ENCODE measurements at places on chromosomes 5 and 9. TPM values are rescaled to one million over a fixed set of nuclear protein-coding genes. Genes with fewer than 3 reads are reported as not detected.

Gene TBCA
- 113 TPM for total RNA-seq

Gene ZCCHC9
- 23.3 TPM for total RNA-seq

GRCh38 chr5:1800472-1801221 lies 560 bp upstream of the NDUFS6 start:
- DNase-seq, result peak; percentile 70

Gene NIPAL4
- not detected for total RNA-seq

GRCh38 chr9:11915699-11916098 lies 777.5 kb upstream of the TYRP1 start:
- no peak for DNase-seq

Gene KCTD16
- total RNA-seq, result 3.6 TPM

DNA sequence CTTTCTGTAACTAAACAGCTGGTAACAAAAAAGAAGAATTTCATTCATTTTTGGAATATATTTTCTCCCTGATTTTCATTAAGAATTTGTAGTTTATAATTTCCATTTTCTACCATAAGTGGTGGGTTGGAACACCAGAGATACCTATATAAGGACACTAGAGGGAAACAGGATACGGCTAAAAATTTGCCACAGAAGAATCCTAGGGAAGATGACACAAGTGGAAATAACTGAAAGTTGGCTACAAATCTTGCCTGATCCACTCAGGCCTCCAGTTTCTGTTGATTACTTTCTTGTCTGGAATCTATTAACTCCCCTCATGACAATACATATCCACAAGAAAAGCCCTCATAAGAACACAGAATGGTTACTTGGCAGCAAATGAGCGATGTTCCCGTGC lies 46.8 kb downstream of the FREM1 start:
- no peak for DNase-seq

DNA sequence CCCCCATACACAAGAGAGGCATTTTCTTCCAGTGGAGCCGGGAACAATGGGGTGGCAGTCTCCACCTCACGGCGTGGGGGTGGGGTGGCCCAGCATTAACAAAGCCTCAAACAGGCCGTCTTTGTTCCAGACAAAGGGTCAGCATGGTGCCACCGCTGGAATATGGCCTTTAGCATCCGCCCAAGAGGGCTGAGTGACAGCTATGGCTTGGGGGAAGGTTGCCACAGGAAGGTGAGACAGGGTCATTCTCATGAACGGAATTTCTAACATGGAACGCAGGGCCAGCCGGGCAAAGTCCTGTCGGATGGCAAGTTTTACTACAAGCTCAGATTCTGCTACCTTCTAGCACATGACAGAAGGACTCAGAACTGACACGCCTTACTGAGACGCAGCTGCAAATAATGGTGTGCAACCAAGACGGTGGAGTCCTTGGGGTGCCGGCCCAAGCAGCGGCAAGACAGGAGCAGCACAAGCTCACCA lies 64.0 kb downstream of the OTULIN start:
- no peak for DNase-seq

DNA sequence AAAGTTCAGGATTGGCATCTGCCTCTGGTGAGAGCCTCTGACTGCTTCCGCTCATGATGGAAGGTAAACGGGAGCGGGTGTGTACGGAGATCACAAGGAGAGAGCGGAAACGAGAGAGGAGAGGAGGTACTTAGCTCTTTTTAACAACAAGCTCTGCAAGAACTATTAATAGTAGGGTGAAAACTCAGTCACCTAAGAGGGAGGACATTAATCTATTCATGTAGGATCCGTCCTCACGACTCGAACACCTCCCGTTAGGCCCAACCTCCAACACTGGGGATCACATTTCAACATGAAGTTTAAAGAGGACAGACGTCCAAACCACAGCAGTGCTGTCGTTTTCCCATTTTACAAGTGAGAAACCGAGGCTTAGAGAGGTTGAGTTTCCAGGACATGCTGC lies 173.7 kb downstream of the SLC28A3 start:
- DNase-seq, result no peak

Gene IL5
- total RNA-seq, result not detected

DNA sequence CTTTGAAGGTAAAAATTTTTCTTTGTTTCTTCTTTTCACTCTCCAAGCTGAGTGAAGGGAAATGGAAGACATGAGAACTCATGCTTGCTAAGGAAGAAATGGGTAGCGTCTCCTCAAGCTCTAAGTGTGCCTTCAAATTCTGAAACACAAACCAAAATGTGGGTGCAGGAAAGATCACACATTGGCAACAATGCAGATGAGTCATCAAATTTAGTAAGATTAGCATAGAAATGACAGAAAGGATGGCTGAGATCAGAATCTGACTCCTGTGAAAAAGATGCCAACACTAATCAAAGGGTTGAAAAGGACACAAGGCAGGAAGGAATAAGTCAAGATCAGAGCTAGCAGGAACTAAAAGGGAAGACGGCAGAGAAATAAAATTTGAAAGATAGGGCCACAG lies 61.1 kb upstream of the ZNF462 start:
- no peak for DNase-seq

GRCh38 chr9:71937898-71938297 lies 26.5 kb downstream of the C9orf85 start:
- no peak for DNase-seq

Data from osteoblast (primary cell).